H1 (cell line): ENCODE measurements at places on chromosomes 2 and 18.

DNA sequence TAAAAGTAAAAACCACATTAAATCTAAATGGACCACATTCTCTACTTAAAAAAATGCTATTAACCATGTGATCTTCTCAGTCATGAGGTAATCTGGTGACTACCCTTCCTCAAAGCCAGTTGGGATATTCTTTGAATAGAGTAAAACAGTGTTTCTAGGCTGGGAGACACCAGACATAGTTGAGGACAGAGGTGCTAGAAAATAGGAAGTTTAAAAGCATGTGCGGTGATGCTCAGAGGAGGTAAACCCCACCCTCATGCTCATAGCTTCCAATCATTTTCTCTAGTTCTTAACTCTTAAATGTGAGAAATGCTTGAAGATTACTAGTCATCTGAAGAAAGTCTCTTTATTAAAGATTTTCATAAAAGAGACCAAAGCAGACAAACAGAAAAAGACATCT, 30.7 kb upstream of the ELAC1 start:
- no peak for DNase-seq

GRCh38 chr18:33596178-33596854, 18.3 kb downstream of the ASXL3 start:
- no peak for DNase-seq

GRCh38 chr18:41034413-41034812, 920.6 kb upstream of the PIK3C3 start:
- no peak for DNase-seq

- no peak for DNase-seq
Observed at GRCh38 chr2:3302751-3303582, 74.7 kb downstream of the EIPR1 start.

- DNase-seq: no peak
Observed at GRCh38 chr2:209471037-209471436, 47.2 kb downstream of the MAP2 start.

GRCh38 chr2:237888389-237888788, 29.0 kb downstream of the RAMP1 start:
- no peak for DNase-seq
